ENCODE measurements at places on chromosomes 1 and 21.
A peak's percentile ranks its signal among the peaks of the same experiment; 100 is the strongest.

DNA sequence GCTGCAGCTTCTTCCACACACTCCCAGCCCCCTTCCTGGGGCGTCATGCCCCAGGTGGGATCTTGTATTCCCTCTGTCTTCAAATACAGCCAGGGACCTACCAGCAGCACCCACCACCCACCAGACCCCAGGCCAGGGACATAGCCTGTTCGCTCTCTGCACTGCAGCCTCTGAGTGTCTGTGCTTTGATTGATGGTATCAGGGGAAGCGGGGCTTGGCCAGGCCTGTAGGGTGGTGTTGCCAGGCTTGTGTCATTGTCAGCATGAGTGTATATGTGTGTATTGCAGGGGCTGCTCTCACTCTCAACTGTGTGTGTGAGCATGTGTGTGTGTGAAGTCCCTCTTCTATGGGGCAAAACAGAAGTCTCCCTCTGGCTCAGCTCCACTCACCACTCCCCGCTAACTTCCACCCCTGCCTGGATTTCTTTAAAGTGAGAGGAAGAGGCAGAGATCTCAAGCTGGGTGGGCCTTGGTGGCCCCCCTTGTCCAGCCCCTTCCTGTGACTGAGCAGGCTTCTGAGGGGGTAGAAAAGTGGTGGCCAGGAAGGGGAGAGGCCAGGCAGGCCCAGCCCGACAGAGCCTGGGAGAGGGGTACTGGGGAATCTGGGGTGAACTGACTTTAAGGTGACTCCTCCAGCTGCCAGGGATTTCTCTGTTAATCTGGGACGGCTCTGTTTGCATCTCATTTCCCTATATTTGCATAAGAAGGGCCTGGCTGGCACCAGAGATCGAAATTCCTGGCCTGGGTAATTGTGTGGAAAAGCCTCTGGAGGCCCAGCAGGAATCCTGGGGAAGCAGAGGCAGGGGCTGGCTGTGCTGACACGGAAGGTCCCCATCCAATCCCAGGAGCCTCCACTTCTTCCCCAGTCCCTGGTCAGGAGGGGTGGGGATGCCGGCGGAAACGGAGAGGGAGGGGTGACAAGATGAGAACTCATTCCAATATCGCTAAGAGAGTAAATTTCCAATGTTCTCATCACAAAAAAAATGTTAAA is 18.6 kb upstream of the ADGRB2 start:
- DNase-seq = no peak

DNA sequence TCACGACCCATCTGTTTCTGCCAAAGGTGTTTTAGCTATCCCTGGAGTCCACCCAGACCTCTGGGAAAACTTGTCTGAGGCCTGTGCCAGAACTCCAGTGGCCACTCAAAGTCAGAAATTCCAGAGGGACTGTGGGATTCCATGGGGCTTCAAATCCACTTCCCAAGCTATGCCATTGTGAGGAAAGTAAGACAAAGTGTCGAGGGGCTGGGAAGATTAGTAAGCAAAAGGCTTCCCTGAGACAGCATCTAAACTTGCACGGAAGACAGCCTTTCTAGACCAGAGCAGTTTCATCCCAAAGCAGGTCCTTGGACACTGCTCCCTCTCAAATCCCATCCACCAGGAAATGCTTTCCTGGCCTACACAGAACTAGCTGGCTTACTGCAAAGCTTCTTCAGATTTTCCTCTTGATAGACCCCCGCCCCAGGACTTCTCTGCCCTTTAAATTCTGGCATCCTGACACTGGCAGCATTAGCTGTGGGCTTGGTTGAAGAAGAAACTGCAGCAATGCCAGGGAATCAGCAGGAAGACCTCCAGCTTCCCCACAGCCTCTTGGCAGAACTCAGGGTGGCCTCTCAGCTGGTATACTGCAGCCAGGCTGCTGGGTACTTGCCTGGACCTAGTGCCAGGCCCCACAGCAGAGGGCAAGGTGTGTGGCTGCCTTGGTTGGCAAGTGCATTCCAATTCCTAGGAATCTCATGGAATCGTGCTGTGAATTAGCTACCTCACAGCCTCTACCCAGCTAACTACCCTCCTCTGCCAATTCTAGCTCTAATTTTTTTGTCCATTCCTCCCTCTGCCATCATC is 27.3 kb upstream of the LMX1A start:
- DNase-seq = no peak

DNA sequence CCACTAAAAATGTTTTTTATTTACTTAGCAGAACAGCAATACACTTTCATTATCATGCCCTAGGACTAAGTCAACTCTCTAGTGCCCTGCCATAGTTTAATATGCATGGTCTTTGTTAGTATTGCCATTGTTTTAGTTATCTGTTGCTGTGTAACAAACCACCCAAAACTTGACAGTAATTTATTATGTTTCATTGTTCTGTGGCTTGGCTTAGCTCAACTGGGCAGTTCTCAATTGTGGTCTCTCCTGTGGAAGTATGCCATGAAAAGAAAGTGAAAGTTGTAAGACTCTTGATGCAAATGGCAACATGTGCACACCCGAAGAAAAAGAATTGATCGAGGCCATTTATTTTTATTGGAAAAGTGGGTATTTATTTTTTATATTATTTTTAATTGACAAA is 206.3 kb upstream of the KCTD3 start:
- DNase-seq = peak; percentile 33

- DNase-seq = peak; percentile 70
Measured at GRCh38 chr1:82160036-82160435, 359.3 kb downstream of the ADGRL2 start.

DNA sequence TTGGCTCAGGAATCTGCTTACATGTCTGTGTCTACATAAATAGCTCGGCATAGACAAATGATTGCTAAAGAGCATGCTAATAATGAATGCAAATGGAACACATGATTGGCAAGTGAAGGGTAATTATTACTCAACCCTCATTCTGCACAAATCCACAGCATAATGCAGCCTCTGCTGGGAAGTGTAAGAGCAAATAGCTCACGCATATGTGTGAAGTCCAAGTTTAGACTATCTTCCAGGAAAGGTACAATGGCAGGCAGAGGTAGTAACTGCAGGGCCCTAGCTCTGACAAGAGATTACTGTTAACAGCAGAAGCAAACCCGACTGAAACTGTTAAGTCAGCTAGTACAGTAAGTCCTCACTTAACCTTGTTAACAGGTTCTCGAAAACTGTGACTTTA is 7.0 kb upstream of the IL6R start:
- DNase-seq = peak; percentile 31

DNA sequence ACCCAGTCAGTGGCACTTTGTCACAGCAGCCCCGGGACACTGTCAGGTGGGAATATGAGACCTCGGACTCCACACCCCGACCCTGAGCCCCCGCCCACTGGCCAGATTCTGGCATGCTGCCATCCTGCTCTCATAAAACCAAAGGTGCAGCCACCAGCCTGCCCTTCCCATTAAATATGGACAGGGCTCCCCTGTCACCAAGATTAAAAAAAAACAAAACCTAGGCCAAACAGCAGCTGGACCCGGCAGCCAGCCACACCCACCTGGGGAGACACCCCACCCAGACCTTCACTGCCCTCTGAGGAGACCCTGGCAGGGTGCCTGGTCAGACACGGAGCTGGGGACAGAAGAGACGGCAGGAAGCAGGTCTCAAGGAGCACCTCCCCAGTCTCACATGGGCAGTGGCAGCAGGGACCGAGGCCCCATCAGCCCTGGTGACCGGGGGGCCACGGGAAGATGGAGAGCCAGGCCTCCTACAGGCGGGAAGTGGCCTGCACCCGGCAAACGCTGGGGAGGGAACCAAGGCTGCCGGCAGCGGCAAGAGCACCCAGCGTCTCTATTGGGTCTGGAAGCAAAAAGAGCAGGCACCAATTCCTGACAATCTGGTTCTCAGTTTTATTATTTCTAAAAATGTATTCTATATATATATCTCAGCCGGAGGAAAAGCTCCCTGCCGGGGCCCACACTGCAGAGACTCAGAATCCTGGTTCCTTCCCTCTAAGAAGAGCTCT is 61.9 kb downstream of the ACOT7 start:
- no peak for DNase-seq

GRCh38 chr1:178846306-178846705 is 24.6 kb downstream of the ANGPTL1 start:
- no peak for DNase-seq

DNA sequence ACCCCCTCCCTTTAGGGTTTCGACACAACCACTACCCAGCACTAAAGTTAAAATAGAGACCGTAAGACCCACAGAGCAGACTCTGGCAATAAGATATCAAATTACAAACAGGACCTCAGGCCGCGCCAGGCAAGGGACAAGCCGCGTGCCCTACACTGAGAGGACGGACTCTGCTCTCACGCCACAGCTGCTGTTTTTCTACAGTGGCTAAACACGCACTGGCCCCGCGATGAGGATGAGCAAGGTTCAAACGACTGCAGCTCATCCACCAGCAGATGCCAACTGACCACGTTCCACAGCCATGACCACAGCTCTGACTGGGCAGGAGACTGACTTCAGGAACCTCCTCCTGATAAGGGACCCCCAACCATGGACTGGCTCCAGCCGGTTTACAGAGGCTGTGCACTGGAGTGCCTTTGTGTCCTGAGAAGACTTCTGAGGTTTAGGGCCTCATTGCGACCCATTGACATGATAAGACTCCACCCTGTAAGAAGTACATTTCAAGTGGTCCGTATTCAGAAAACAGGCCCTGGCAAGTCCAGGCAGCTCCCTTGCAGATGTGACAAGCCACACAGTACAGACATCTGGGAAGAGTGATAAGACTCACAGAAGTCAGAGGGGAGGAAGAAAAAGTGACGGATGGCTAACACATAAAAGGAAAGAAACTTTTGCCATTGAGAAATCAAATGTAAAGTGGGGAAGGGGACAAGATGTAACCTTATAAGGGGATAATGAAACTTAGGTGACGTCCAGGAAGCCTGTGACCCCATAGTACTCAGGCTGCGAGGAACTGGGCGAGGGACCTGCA is 1.5 kb upstream of the KRTAP10-6 start:
- DNase-seq = peak; percentile 31

DNA sequence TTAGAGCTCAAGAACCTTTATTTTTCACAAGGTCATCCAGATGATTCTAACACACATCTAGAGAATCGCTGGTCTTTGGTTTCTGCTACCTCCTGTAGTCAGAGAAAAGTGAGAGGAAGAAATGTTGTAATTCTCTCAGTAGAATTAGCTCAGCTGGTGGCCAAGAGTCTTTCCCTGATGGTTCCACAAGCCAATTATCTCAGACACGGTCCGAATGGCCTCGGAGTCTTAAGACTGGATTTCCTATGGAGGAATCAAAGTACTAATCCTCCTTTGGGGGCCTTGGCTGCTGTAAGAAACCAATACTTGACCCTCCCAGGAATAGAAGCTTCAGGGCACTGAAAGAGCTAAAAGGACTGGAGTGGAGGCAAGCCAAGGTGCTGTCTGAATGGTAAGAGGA is 1.8 kb downstream of the TMEM81 start:
- no peak for DNase-seq

DNA sequence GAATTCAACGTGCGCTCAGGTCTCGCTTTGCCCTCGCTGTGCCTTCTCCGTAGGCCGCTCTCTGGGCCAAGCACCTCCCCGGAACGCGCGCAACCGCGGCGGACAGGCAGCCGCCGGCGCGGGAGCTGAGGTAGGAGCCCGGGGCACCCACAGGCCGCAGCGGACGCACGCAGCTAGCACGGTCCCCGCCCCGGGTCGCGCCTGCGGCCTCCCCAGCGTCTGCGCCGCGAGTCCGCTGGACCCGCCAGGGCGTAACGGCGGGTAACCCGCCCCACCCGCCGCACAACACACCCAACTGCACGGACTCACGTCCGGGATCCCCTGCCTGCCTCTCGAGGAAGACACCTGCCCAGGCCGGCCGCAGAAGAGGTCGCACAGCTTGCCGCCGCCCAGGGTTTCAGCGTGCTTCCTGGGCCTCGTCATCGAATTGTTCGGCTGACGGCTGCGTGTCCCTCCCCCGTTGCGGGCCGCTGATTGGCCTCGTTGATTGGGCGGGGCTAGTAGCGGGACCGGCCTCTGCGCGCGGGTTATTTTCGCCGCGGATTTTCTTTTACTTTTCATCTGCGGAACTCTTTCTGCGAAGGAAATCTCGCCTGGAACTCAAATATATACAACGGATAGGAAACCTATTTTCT is at the start of gene CLCC1:
CLCC1 (minus strand) TSS at position 433 of the 635 bp plus-strand sequence. CDS start 13,047 bp downstream, outside the sequence.
- DNase-seq = peak; percentile 79

- no peak for DNase-seq
Measured at GRCh38 chr1:170701962-170702361, 38.0 kb downstream of the PRRX1 start.

GRCh38 chr21:31265366-31266013 is 78.6 kb downstream of the TIAM1 start:
- DNase-seq = no peak

DNA sequence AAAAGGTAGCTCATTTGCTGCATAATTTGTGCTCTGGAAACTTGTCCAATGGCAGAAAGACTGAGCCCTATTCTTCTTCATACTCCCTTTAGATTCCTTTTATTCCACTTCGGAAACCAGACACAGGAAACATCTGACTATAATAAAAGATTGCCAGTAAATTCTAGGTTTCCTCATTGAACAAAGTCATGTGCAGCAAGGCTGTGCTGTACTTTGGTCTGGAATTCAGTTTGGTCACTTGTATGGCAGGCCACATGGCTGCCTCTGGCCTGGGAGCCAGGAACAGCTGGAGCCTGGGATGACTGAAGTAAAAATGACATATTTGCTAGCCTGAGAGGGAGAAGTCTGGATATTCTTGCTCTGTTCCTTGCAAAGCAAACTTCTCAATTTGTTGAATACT is 79.6 kb downstream of the ST3GAL3 start:
- no peak for DNase-seq

DNA sequence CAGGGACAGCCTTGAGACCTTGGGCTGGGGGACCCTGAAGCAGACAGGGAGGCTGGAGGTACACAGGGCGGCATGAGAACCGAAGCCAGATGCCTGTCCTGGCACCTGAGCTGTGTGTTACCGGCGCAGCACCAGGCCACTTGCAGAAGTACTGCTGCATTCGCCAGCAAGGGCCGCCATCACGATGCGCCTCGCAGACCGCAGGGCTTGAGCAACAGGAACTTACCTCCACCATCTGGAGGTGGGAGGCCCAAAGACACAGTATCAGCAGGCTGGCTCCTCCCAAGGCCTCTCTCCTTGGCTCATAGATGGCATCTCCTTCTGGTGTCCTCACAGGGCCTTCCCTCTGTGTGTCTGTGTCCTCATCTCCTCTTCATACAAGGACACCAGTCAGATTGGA is 90.1 kb downstream of the PRDM16 start:
- no peak for DNase-seq

GRCh38 chr1:225750420-225750819 is 27.2 kb upstream of the SRP9 start:
- DNase-seq = no peak

DNA sequence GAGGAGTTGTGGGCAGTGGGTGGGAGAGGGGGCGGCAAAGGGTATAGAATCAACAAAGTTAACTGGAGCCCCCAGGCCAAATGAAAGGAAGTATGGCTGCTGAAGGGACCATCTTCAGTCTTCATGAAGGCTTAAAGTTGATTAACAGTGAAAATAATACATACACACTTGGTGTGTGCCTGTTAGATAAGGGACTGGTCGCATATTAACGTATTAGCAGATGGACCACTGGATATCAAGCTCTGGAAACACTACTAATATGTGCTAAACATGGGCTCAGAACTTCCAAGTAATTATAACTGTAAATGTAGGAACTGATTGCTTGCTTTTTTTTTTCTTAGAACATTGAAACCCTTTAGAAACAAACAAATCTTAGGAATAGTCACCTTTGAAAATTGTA is 224.7 kb upstream of the KIAA0040 start:
- no peak for DNase-seq

GRCh38 chr1:226722901-226723656 is 16.0 kb downstream of the ITPKB start:
- no peak for DNase-seq

GRCh38 chr21:45931397-45931969 is 50.1 kb upstream of the COL6A1 start:
- DNase-seq = no peak
